ENCODE measurements at places on chromosomes 16 and 17. TPM values are rescaled to one million over a fixed set of nuclear protein-coding genes. Genes with fewer than 3 reads are reported as not detected.

The NXN gene
- 1.6 TPM for total RNA-seq

The INO80E gene
- 21.8 TPM for total RNA-seq

The ANKRD13B gene
- 22.9 TPM for total RNA-seq

DNA sequence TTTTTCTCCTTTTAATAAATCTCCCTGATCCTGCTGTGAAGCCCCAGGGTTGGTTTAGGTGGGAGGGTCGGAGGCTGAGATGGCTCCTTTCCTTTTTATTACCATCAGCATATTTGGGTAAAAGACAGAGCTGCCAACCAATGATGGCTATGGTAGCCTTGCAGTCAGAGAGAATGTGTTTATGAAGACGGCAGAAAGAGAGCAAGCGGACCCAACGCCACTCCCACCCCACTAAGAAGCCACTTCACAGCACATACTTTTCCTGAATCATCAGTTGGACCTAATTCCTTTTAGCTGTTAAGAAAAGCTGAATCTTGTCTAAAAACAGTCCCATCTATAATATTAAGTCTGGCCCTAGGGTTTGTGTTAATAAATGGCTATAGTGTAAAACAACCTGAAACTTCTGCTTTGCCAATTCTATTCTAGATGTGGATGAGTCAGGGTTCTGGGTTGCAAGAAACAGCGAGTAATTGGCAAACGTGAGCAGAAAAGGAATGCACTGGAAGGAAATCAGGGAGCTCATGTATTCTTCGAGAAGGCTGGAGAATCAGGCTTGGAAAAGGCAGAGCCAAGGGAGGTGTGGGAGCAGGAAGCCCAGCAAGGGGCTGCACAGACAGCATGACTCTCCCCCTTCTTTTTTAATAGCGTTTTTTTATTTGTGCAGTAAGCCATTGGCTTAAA is 34.0 kb upstream of the PRKCA start:
- no peak for DNase-seq

- peak; percentile 90 for DNase-seq
These were observed 19.1 kb upstream of the TEX2 start for GRCh38 chr17:64281962-64282752.

- DNase-seq, result no peak
These were observed 9.8 kb upstream of the RABEP1 start for GRCh38 chr17:5272322-5272721.

GRCh38 chr16:76705892-76706291 is 428.7 kb downstream of the CNTNAP4 start:
- no peak for DNase-seq
